AG08395 (cell line): ENCODE measurements at places on chromosomes 6 and 20.

- no peak for DNase-seq
Measured at GRCh38 chr20:556984-557383, 13.4 kb upstream of the CSNK2A1 start.

DNA sequence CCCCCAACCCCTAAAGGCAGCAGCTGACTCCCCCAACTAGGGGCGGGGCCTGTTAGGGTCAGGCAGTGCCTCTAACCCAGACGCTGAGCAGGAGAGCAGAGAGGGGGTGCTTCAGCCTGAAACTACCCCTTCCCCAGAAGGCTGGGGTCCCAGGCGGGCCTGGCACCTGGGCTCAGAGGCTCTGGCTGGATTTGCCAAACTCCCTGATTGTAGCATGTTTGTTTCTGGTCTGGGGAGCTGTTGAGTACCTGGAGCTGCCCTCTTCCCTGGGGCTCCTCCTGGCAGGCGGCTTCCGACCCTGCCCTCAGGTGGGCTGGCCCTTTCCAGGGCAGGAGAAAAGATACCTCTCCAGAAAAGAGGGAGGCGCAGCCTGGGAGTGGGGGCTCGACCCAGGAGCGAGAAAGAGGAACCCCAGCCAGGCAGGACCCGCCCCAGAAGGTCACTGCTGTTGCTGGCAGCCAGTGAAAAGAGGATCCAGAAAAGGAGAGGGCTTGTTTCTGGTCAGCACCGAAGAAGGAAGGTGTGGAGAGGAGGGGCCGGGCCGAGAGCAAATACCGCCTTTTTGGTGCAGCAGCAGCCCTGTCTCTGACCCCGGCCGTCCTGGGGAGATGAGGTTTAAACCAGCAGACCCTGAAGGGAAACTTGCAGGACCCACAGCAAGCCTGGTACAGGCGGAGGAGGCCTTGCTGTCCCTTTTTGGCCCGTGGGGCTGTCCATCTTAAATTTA lies 810 bp upstream of the ABHD16B start:
- no peak for DNase-seq

GRCh38 chr6:20024316-20024673 lies 187.1 kb downstream of the ID4 start:
- no peak for DNase-seq

GRCh38 chr6:23855497-23856116 lies 270.4 kb upstream of the NRSN1 start:
- DNase-seq = no peak

DNA sequence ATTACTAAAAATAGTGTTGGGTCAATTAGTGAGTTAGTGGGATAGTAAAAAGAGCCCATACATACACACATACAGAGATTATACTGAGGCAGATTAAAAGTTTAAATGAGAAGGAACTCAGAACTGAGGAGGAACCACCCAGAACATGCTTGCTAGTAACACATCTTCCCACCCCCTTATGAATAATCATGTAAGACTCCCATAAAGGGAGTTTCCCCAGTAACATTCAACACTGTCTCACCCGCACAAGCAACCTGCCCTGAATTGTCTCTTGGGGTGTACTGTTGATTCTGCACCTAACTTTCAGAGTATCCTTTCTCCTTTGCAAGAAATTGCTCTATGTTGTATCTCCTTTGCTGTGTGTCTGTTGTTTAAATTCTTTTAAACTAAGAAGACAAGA lies 11.1 kb upstream of the HLA-DQB2 start:
- no peak for DNase-seq

- DNase-seq = peak; percentile 63
Measured at GRCh38 chr6:16676978-16677377, 84.3 kb downstream of the ATXN1 start.

GRCh38 chr6:31901415-31901952 lies 402 bp downstream of the ZBTB12 start:
- peak; percentile 55 for DNase-seq

DNA sequence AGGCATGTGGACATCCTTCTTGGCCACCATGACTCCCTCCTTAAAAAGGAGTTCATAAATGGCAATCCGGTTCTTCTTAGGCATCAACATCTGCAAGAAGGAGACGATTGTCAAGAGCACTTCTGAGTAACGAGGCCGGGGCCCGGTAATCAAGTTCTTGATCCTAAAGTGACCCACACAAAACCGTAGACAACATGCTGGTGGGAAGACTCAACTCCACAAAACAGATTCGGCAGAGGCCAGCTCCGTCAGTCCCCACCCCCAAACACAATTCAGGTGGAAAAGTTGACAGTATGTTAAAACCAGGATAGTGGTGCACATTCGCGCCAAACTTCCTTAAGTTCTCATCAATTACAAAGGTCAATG lies 754 bp downstream of the RPS10 start:
- no peak for DNase-seq

DNA sequence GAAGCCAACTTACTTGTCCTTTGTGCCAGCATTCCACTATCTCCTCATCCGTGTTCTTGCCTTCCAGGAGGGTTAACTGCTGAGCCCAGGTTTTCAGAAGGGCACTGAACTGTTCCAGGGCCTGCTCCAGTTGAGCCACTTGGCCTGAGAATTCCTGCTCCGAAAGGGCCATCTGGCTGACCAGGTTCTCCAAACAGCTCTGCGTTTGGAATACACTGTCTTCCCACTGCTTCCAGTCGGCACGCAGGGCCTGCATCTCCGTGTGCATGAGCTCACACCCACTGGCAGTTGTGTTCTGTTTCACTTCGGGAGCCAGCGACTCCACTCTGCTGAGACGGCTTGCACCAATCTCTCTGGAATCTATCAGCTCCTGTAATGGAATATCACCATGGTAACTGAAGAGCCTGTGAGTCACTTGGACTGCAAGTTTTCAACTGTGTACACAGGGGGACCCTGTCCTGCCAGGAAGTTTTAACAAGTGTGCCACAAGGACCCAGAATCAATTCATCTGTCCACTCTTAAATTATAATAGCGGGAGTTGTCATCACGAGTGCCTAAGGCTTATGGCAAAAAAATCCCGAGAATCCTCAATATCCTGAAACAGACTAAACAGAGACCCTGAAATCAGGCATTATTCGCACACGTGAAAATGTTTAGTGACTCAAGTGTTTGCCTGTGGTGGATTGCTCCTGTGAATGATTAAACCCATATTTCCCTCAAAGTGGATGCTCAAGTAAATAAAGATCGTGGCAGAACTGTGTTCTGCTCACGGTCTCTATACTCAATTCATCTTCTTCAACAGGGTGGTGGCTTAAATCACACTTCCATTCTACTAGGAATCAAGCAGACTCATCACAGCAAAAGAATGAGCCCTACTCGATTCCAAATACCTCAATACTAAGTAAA lies 255.9 kb downstream of the SYNE1 start:
- peak; percentile 88 for DNase-seq

- no peak for DNase-seq
Measured at GRCh38 chr6:71277926-71278600, 10.5 kb upstream of the OGFRL1 start.

DNA sequence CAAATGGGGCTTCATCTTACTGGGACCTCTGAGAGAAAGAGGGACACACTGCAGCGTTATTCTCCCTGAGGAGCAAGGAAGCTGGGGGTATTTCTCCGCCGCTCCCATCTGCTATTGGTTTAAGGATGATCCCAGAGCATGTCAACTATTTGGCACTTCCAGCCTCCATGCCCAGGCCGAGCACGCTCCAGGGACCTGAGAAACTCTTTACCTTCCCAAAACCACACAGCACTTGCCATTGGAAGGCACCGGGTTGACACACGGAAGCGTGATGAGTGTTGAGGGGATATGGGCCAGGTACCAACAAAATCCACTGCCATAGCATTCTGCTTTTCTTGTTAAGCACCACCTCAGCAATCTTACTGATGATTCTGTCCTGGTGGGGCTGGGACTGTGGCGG lies 92.4 kb upstream of the SLC24A3 start:
- DNase-seq = no peak

DNA sequence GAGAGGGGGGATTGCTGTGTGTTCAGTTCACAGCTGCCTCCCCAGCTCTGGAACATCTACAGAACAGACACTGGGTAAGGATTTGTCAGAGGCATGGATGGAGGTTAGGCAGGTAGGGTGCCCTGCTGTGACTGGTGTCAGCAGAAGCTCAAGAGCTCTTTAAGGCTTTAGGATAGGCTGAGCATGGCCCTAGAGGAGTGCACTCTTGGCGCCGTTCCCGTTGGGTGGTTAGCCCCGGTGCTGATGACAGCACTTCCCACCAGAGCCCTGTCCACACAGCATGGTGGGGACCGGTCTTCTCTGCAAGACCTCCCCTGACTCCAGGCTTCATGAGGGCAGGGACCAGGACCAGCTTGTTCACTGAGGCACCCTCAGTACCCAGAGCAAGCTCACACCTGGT lies 262.0 kb downstream of the BMP7 start:
- no peak for DNase-seq

DNA sequence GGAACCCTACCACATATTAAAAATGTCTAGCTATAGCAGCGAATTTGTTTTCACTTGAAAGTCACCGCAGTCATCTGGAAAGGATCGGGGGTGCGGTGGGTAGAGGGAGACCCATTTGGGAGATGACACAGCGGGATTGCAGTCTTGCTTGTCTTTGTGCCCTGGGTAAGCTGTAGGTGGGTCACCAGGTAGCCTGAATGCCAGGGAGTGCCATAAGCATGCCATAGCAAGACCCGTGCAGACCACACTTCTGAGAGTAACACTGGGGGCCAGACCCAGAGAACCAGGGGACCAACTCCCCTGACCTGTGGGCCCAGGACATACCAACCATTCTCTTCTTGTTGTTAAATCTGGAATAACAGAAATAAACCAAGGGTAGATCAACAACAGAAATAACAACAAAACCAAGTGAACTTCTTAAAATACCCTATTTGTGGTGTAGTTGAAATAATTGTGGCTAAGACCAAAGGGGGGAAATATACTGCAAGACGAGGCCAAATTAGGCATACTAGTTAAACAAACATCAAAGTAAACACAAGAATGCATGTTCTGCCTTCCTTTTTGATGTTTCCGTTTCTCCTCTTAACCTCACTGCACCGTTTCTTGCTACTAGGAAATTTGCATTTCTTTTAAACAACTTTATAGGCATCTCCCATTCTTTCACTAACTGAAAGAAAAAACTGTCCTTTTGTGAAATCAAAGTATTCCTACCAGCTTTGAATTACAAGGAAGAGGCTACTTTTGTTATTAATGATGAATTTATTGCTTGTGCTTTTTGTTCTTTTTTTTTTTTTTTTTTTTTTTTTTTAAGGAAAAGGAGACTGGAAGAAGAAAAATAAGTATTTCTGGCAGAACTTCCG lies 128.2 kb downstream of the SASH1 start:
- DNase-seq = no peak

- DNase-seq = no peak
Measured at GRCh38 chr6:147970970-147971369, 371.7 kb upstream of the SASH1 start.

- no peak for DNase-seq
Measured at GRCh38 chr6:169093066-169093723, 160.5 kb downstream of the THBS2 start.

DNA sequence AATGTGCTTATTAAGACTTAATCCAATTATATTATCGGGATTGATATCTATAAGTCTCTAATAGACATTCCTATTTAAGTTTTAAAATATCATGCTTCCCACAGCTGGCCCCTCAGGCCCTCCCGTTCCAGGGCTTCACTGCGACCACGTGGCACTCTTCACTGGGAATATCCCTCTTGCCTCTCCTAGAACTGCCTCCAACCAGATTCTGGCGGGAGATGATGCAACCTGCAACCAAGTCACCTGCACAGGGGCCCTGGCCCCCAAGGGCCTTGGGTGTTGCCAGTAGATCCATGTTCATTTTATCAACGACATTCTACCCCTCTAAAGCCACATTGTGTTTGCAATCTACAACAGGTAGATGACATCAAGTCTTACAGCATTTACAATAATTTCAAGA lies 18.4 kb upstream of the RAMACL start:
- DNase-seq = no peak

DNA sequence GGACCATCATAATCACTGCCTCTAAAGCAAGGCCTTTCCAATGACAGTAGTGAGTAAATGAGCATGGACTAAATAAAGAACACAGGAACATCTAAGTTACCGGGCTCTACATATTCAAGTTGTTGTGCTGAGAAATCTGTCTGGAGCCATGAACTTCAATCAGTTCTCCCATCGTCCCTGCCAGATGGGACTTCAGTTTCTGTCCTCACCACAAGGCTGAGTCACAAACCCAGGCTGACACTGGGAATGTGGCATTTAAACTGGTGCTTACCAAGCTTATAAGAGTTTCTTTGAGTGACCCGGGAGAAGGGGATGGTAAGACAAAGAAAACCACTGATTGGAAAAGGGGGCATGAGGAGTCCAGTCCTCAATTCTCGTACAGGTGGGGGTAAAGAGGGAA lies 497.0 kb downstream of the MAFB start:
- peak; percentile 72 for DNase-seq
